ENCODE measurements at places on chromosomes 13 and 19.

GRCh38 chr19:49094505-49095482, 9.5 kb downstream of the SNRNP70 start:
- no peak for DNase-seq

DNA sequence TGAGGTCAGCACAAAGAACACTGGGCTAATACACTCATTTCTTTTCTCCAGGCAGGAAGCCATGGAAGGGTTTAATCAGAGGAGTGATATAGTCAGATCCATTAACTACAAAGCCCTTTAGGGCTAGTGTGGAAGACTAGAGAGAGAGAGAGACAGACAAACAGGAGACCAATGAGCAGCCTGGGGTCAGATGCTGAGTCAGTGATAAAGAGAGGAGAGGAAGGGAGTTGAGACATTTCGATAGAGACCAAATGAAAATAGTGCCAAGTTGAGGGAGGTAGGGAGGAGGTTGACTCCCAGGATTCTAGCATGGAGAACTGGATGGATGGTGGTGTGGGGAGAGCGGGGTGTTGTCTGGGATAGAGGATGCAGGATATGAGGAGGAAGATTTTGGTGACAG, 18.2 kb downstream of the ZNF473 start:
- no peak for DNase-seq

- no peak for DNase-seq
Observed at GRCh38 chr13:53050151-53050550, 21.5 kb downstream of the OLFM4 start.

GRCh38 chr13:66553391-66553790, 676.7 kb downstream of the PCDH9 start:
- DNase-seq: no peak

GRCh38 chr19:15251749-15252397, 19.6 kb upstream of the EPHX3 start:
- no peak for DNase-seq

GRCh38 chr19:37980419-37981170, 73.6 kb downstream of the SIPA1L3 start:
- DNase-seq: no peak

- no peak for DNase-seq
Observed at GRCh38 chr19:2625434-2625833, 77.1 kb downstream of the GNG7 start.

GRCh38 chr13:73224703-73225102, 165.9 kb downstream of the KLF5 start:
- no peak for DNase-seq

DNA sequence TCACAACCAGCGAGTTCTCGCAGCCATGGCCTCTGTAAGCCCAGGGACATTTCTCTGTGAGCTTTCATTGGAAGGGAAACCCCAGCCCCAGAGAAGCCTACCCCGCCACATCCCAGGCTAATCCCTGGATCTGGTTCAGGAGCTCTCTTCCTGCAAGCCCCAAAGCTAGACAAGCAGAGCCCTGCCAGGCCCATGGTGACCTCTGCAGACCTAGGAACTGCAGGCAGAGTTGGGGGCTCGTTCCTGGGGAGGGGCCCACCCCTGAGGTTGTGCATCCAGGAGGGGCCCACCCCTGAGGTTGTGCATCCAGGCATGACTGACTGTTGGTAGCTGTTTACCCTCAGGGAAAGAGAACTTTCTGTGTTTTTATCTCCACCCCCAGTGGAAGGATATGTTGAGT, 21.7 kb downstream of the KCTD15 start:
- no peak for DNase-seq

DNA sequence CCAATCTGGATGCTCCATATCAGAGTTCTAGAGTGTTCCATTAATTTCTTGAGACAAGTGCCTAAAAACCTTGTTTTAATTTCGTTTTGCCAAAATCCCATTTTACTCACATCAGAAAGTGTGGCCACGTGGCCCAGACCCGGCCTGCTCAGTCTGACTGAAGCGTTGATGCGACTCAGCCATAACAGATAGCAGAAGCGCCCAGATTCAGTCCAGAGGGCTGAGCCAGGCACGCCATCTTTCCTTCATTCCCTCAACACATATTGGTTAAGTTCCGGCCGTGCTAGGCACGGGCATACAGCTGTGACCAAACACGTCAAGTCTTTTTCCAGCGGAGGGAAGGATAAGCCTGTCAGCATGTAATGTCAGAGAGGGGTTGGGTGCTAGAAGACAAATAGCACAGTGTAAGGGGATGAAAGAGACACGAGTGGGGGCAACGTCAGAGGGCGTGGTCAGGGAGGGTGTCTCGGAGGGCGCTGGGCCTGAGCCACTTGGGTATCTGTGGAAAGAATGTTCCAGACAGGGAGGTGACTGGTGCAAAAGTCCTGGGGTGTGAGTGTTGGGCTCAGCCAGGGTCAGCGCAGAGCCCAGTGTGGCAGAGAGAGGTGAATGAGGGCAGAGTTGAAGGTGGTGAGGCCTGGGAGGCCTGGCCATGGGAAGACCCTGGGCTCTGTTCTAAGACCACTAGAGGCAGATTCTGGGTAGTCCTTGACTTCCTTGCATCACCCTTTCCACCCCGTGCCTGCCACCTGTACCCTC, 3.1 kb downstream of the F10 start:
- DNase-seq: no peak

GRCh38 chr19:11138601-11139300, 16.8 kb downstream of the SPC24 start:
- no peak for DNase-seq
